T-cell (primary cell): ENCODE measurements at places on chromosomes 7 and 10.
A peak's percentile ranks its signal among the peaks of the same experiment; 100 is the strongest.

DNA sequence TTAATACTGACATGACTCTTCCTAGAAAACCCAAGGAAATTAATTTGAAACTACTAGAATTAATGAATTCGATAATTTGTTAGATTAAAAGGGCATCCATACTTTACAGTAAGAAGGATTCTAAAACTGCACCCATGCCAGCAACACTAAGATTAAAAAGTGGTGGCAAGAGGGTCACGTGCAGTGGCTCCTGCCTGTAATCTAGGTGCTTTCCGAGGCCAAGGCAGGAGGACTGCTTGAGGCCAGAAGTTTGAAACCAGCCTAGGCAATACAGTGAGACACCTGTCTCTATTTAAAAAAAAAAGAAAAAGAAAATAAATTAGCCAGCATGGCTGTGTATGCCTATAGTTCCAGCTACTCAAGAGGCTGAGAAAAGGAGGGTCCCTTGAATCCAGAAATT lies 58.2 kb downstream of the SRPK2 start:
- DNase-seq: no peak

GRCh38 chr7:64045301-64046040 lies at the start of gene ZNF727:
TSS of gene ZNF727 (plus strand) at chr7:64045434. CDS start at chr7:64045622, 188 bp downstream.
- DNase-seq: peak; percentile 14

DNA sequence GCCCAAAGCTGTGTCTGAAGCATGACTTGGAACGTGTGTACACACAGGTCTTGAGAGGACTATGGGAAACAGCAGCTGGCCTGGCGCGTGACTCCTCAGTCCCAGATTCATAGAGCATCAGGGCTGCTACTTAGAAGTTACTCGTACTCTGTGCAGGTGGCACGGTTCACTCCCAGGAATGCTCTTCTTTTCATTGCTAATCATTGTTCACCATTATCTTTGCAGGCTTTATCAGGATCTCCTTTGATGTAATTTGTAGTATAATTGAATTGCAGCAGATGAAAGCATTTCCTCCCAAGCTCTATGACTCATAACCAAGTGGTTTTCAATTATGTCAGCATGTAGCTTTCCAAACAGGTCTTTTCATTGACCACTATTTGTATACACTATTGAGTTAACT lies 938.9 kb downstream of the NRG3 start:
- no peak for DNase-seq

DNA sequence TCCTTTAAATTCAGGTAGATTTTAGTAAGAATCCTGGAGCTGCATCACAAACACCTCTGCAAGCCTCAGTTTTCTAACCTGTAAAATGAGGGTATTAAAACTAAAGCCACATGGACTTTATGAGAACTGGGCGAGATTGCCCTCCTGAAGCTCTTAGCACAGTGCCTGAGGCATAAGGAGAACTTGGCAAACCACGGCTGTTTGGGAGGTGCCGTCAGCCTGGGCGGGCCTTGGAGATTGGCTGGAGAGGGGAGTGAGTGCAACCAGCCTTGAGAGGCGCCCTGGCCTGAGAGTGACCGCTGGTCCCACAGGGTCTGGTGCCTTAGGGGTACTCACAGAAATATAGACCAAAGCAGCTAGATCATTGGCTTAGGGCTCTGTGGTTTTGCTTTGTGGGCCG lies 5.4 kb upstream of the TNS3 start:
- no peak for DNase-seq

- no peak for DNase-seq
Observed at GRCh38 chr7:37493123-37493522, 44.5 kb upstream of the ELMO1 start.

GRCh38 chr10:124601431-124602120 lies 140.0 kb downstream of the LHPP start:
- no peak for DNase-seq

- DNase-seq: no peak
Observed at GRCh38 chr7:134690016-134690415, 43.4 kb downstream of the BPGM start.

DNA sequence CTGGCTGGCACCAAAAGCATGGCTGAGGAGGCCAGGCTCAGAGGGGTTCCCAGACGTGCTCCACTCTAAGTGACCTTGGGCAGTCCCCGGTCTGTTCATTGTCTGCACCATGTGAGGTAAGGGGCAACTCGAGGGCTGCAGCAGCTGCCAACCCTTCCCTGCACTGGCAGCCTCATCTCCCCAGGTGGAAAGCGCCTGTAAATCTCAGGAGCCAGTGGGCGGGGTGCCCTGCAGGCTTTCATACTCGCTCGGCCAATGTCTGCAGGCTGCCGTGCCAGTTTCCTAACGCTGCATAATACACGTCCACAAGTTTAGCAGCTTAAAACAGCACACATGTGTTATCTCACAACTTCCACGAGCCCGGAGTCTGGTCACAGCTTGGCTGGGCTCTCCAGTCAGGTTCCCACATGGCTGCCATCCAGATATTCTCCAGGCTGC lies 12.6 kb upstream of the GDF10 start:
- no peak for DNase-seq

DNA sequence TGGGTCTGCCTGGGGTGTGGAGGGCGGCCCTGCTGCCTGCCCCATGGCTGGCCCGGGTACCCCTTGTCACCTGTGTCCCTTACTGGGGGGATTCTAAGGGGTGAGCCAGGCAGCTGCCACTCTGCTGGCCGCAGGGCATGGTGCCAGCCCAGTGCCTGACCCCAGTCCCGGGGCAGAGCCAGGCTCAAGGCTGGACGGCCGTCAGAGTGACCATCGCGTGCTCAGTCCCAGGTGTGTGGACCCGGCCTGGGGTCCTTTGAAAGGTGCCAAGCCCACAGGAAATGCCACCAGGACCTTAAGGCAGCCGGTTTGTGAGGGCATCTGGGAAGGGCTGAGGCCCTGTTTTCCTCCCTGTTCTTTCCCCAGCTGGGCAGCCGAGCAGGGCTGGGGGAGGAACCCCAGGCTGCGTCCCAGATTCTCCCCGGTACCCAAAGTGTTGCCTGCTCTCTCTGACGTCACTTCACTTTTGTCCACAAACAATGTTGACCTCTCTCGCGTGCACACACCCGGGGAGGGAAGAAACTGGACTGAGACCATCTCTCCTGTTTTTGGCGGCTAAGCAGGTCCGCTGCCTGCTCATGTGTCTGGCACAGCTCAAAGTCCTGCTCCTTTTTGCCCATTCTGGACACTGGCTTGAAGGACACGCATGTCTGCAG lies 37.6 kb downstream of the PAPOLB start:
- DNase-seq: no peak

DNA sequence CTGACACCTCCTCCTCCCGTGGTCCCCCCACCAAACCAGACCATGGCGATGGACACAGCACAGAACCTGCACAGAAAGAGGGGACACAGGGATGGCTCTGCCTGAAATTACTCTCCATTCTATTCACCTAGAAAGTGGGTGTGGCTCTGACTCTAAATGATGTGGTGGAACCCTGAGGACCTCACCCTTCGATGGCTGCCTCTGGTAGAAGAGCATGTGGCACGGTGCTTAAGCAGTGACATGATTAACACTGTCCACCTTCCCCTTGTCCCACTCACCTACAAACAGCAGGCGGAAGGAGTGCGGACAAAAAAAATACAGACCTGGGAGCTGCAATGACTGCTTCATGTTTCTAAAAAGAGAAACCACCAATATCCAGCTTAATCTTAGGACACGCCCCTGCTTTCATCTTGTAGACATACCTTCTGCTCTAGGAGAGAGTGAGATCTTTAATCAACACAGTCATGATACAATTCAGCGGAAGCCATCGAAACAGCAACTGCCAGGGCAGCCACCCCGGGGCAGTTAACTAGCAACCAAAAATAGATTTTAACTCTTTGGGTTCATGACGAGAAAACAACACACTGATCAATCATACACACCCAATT lies 11.4 kb downstream of the JCAD start:
- DNase-seq: no peak

DNA sequence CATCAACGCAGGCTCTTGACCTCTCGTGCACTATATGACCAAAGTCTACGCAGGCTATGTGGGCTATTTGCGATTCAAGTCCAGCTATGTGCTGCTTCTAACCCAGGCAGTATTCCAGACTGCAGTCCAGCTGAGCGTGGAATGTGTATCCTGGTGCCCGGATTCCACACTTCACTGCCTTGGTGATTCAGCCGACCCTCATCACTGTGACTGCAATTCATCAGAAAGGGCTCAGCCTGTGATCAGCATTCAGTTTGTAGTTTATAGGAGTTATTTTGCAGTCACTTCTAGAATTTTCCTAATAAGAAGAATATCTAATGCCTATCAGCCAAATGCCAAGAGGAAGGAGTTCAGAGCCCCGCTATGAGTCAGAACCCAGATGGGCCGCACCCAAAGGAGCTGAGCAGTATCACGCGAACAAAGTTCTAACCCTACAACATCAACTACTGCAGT lies 119.8 kb upstream of the LANCL2 start:
- no peak for DNase-seq

DNA sequence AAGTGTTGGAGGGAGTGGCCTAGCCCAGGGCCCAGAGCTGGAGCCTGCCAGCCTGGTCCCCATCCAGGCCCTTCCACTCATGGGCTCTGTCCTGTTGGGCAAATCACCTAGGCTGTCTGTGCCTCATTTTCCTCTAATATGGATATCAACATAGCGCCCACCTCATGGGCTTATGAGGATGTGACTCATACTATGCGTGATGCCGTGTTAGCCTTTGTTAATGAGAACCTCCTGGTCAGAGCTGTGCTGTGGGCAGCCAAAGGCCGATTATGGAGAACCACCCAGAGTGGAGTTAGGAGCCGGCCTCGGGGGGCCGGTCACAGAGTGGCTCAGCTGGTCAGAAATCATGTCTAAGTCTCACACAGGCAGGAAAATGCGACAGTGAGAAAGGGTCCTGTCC lies 306.4 kb downstream of the PAXIP1 start:
- DNase-seq: no peak

DNA sequence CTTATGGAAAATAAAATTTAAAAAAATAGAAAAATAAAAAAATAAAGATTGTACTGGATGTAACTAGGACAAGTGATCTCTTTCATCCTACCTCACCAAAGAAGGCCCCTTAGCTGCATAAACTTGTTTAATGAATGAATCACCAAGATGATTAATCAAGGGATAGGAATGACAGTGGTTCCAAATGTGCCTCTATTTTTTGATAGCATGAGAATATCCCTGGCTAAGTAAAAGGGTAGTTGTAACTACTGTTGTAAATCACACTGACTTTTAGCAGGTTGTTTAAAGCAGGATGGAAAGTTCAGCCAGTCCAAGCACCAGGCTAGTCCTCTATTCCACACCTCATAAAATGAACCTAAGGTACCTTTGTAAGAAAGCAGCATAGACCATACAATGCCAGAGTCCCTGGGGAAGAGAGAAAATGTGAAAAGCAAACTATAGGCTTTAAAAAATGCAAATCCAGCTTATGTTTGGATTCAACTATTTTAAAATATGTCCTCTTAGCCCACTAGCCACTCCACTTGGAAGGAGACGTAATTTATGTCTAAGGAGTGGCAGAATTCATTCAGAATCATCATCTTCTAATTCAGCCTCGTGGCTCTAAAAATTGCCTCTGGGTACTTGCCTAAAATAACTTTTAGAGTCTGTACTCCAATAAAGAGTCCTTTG lies 126.8 kb downstream of the SKIDA1 start:
- DNase-seq: no peak

GRCh38 chr10:3239066-3239919 lies 66.7 kb upstream of the PITRM1 start:
- DNase-seq: peak; percentile 73

DNA sequence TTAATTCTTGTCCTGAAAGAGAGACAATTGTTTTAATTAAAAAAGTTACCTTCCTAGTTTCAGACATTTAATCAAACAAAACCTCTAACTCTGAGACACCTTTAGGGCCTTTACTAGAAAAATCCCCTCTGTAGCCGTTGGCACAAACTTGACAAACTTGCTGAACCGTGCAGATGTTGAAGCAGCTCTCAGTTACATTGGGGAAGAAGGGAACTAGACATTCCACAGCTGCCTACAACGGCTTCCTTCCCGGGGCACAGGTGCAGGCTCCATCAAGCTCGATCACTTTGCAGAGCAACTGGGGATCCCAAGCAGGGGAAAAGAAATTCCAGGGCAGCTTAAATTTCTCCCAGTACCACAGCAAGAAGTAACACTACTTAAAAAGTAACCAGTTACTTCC lies 141.3 kb downstream of the SKAP2 start:
- no peak for DNase-seq

- DNase-seq: no peak
Observed at GRCh38 chr10:105468759-105469158, 827.7 kb downstream of the SORCS3 start.

DNA sequence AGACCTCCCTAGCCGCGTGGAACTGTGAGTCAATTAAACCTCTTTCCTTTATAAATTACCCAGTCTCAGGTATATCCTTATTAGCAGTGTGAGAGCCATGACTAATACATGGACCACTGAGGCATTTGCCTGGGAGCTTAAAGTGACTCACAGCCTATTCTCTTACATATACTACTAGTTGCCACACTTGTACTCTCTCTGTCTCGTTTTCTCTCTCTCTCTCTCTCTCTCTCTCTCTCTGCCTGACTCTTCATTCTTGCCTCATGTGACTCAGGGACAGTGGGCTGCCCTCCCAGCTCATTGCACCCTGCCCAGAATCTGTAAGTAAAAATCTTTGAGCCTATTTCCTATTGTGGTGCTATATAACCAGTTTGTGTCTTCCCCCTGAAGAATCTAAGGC lies 238.5 kb upstream of the MAGI2 start:
- no peak for DNase-seq

GRCh38 chr10:27884185-27884641 lies 114.7 kb downstream of the ODAD2 start:
- no peak for DNase-seq

DNA sequence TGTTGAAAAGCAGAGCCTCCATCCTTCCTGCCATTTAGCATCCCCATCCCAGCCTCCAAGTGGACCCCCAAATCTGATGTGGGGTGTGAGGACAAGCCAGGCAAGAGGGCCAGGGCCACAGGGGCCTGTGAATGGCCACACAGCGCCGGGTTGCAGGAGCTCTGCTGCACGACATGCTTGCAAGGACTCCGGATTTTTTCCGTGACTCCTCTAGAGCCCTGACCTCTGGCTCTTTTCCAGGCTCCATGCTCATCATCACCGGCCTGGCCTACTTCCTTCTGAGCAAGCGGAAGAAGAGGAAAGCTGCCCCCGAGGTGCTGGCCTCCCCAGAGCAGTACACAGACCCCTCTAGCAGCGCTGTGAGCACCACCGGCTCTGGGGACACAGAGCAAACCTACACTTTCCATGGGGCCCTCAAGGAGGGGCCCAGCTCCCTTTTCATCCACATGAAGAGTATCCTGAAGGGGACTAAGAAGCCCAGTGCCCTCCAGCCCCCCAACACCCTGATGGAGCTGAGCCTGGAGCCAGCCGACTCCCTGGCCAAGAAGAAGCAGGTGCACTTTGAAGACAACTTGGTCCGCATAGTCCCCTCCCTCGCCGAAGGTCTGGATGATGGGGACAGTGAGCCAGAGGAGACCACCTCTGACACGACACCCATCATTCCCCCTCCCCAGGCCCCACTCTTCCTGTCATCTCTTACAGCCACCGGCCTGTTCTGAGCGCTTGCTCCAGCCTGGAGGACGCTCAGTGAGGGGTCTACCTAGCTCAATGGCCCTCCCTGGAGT lies 23.5 kb downstream of the TMEM72 start:
- DNase-seq: no peak

GRCh38 chr7:116554911-116555310 lies 30.1 kb downstream of the CAV1 start:
- no peak for DNase-seq

- DNase-seq: no peak
Observed at GRCh38 chr10:52615756-52616394, 156.7 kb downstream of the MBL2 start.
